ENCODE measurements at places on chromosomes 12 and 14. TPM values are rescaled to one million over a fixed set of nuclear protein-coding genes. Genes with fewer than 3 reads are reported as not detected.

DNA sequence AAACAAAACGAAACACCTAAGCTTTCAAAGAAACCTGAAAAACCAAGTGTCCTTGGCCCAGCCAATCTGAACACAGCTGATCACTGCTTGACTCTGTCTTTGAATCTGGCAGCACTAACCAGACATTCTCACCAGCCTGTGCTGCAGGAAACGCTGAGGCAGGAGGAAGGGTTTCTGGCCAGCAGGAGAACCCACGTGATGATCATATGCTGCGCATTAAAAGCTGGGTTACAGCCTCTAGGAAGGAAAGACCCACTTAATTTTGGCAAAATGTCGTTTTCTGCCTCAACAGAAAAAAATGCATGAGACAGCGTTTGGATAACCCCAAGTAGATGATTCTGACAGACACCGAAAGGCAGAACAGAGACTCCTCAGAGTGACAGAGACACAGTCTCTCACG lies 9.8 kb downstream of the APPL2 start:
- DNase-seq: no peak
- H3K36me3 ChIP-seq: peaks cover 13% of the 10 kb centered on the region
- peaks cover 5% of the 10 kb centered on the region for H3K4me1 ChIP-seq
- H3K4me3 ChIP-seq: no peak overlapping the region
- H3K27me3 ChIP-seq: no peaks in the 10 kb centered on the region

DNA sequence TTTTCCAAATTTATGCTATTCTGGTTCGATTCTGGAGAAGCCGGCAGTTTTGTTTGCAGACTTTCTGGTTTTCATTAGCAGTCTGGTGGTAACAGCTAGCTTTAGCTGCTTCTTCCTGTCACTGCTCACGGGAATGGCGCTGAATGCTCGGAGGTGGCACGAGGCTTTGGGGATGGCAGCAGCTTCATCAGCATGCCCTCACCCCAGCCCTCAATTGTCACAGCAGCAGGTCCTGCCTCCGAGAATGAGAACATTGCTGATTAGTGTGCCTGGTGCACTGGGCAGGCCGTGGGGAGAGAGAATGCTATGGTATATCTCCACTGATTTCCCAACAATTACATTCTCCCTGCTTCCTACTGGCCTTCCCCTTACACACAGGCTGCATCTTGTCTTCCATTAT lies 73.6 kb downstream of the SAMD4A start:
- no peak overlapping the region for H3K27ac ChIP-seq
- H3K27me3 ChIP-seq: no peaks in the 10 kb centered on the region
- no peak overlapping the region for H3K4me3 ChIP-seq
- H3K36me3 ChIP-seq: no peaks in the 10 kb centered on the region
- peaks cover 24% of the 10 kb centered on the region for H3K4me1 ChIP-seq

- DNase-seq: no peak
- no peak overlapping the region for H3K4me3 ChIP-seq
- no peaks in the 10 kb centered on the region for H3K36me3 ChIP-seq
- no peaks in the 10 kb centered on the region for H3K4me1 ChIP-seq
- peaks cover 27% of the 10 kb centered on the region for H3K27me3 ChIP-seq
Measured at GRCh38 chr12:2581293-2582045, 213.3 kb upstream of the FKBP4 start.

- H3K4me3 ChIP-seq: no peak overlapping the region
- H3K36me3 ChIP-seq: no peaks in the 10 kb centered on the region
- DNase-seq: no peak
Measured at GRCh38 chr14:30756594-30756993, 117.8 kb upstream of the COCH start.

DNA sequence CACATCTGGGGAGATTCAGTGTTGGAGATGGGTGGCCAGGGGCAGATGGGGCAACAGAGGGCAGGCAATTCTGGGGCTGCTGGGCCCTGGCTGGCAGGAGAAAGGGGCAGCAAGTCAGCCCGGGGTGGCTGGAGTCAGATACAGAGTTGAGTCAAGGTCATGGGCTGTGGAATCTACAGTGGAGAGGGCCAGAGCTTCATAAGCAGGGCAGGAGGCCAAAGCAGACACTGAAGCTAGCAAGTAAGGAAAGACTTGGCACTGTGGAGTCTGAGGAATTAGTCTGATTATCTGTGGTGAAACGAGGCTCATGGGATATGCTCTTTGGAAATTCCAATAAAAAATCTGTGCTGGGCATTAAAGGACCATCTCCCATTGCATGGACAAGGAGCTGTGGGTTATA lies 95.5 kb downstream of the TMX1 start:
- no peaks in the 10 kb centered on the region for H3K27me3 ChIP-seq
- H3K4me3 ChIP-seq: no peak overlapping the region
- H3K4me1 ChIP-seq: peaks cover 40% of the 10 kb centered on the region
- peak overlapping the region; percentile 90 for H3K27ac ChIP-seq
- no peak for DNase-seq
- H3K36me3 ChIP-seq: no peaks in the 10 kb centered on the region

- no peaks in the 10 kb centered on the region for H3K4me1 ChIP-seq
- H3K27ac ChIP-seq: no peak overlapping the region
- no peak overlapping the region for H3K4me3 ChIP-seq
- no peak for DNase-seq
- H3K36me3 ChIP-seq: no peaks in the 10 kb centered on the region
Measured at GRCh38 chr14:44530475-44530874, 23.4 kb upstream of the FSCB start.

ZBTB42 gene
- polyA plus RNA-seq: 0.73 TPM

TAS2R10 gene
- polyA plus RNA-seq: not detected

PRH2 gene
- polyA plus RNA-seq: not detected

RPS6KL1 gene
- polyA plus RNA-seq: 0.69 TPM

GARIN6 gene
- not detected for polyA plus RNA-seq
